ENCODE measurements at places on chromosomes 11 and 22.
A peak's percentile ranks its signal among the peaks of the same experiment; 100 is the strongest.

DNA sequence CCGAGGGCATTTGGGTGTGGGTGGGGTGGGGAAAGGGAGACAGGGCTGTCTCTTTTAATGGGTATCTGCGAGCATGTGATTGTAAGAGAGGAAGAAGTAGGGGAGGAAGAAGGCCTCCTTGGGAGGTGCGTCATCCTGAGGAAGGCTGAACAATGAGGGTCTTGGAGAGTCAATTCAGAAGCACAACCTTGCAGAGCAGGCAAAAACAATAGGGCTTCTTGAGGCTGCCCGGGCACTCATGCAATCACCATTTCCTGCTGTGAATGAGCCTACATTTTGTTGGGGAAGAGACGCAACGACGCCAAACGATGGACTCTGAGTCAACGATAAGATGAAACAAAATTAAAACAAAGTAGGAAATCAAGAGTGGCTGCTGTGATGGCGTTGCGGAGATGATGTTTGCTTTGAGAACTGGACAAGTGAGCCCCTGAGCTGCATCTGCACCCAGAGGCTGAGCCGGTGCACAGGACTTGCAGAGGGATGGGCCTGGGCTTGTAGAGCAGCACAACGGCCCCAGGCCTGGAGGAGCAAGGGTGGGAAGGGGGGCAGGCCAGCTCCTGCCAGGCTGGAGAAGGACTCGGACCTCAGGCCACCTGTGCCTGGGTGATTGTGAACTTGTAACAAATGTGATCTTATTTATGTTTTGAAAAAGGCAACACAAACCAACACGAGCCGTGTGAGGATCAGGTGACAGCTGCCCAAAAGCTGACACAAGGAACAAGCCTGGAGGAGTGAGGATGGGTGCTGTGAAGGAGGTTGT lies 92.3 kb upstream of the B3GAT1 start:
- no peak for DNase-seq

DNA sequence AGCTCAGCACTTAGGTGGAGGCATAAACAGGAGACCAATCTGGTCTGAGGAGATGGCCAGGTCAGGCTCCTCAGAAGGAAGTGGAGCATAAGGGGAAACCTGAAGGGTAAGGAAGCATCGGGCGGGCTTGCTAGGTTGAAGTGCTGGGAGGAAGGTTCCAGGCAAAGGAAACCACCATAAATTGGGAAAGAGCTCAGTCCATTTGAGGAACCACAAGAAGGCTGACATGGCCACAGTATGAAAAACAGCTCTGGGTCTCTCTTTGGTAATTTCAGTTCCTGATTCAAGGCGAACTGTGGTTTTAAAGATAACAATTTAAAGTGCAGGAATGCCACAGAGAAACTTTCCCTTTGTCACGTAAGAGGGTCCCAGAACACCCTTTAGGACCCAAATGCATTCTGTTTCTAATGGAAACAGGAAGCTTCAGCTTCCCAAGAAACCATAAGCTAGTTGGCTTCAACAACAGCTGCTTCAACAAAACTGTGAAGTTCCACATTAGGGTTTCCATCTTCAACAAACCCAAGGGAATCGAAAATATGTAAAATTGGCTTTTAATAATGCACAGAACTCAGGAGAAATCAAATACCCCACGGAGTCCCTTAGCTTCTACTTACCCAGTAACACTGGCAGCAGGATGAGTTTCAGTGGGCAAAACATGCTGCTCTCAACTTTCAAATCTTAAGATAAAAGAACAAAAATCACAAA lies 10.4 kb downstream of the JAML start:
- DNase-seq: no peak

DNA sequence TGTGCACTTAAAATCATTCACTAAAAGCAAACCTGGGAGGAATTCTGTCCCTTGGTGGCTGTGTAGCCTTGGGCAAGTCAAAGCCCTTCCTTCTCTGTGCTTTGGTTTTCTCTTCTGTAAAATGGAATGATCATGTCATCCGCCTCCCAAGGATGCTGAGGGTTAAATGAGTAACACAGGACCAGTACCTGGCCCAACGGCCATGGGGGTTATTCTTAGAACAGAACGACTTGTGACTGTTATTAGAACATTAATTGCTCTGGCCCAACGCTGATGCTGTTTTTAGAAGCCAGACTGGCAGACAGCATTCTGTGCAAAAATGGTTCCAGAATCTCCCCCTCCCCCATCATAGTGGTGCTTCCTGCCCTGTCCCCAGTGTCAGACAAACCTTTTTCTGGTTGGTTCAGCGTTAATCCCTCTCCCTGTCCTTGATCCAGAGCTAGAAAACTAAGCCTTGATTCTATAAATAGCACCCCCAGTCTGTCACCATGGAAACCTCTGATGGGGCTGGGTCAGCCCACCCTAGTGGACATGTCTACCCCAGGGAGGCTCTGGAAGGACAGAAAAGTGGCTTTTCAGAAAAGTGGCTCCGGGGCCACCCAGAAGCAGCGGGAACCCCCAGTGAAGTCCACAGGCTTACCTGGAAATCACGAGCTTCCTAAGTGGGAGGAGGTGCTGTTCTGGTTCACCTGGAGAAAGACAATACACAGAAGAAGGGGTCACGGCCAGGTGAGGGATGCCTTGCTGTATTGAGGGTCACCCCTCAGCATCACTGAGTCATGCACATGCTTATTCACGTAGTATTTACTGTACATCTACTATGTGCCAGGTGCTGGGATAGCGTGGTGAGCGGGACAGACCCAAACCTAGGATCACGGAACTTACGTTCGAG lies 15.5 kb upstream of the TFIP11 start:
- DNase-seq: no peak

DNA sequence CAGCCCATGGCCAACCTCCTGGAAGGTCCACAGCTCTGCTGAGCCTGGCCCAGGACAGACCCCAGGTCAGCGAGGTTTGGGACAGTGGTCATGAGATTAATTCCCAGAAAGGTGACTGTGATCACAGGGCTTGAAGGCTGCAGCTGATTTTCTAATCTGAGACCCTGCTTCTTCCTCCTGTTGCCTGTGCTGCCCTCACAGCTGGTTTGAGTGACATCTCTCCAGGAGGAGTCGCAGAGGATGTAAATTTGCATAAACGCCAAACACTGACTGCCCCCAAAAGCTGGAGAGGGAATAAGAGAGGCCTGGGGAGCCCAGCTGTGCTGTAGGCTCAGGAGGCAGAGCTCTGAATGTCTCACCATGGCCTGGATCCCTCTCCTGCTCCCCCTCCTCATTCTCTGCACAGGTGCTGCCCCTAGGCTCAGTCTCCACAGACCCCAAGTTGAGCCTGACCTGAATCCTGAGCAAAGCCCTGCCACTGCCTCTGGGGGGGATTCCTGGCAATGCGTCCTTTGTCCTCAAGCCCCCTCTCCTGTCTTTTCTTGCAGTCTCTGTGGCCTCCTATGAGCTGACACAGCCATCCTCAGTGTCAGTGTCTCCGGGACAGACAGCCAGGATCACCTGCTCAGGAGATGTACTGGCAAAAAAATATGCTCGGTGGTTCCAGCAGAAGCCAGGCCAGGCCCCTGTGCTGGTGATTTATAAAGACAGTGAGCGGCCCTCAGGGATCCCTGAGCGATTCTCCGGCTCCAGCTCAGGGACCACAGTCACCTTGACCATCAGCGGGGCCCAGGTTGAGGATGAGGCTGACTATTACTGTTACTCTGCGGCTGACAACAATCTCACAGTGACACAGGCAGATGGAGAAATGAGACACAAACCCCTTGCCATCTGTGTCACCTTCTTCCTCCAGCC lies 23.8 kb downstream of the GGTLC2 start:
- DNase-seq: no peak

DNA sequence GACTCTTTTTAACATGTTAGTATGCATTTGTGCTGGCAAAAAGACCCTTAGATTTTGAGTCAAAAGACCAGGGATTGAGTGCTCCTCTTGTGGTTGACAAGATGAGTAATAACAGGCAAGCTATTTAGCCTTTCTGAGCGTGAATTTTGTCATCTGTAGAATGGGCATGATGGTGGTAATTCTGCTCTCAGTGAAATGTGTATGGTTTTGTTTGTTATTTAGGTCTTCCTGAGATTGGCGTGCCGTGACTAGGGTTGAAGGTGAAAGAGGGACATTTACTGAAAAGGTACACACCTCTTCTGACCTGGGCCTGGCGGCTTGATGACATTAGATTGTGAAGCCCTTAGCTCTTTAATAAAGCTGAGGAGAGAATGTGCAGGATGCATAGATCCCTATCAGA lies 8.4 kb upstream of the CEP295 start:
- DNase-seq: no peak

GRCh38 chr22:31588970-31589675 lies 72.9 kb downstream of the PISD start:
- no peak for DNase-seq

- no peak for DNase-seq
Observed at GRCh38 chr11:82818409-82819043, 81.7 kb downstream of the PRCP start.

DNA sequence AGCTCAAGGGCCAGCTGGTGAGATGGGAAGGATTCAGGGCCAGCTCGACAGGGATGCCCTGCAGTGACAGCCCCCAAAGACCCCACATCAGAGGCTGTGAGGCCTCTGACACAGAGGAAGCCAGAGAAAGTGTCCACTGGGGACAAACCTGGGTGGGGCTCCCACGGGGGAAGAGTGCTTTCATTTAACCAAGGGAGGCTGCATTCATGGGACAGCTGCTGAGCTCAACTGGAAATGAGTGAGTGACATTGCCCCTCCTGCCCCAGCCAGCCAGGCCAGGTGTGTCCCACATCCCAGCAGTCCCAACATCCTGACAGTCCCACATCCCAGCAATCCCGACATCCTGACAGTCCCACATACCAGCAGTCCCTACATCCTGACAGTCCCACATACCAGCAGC lies 61.0 kb downstream of the DHCR7 start:
- no peak for DNase-seq

GRCh38 chr11:116879800-116880625 lies 42.6 kb upstream of the APOA1 start:
- DNase-seq: peak; percentile 70

DNA sequence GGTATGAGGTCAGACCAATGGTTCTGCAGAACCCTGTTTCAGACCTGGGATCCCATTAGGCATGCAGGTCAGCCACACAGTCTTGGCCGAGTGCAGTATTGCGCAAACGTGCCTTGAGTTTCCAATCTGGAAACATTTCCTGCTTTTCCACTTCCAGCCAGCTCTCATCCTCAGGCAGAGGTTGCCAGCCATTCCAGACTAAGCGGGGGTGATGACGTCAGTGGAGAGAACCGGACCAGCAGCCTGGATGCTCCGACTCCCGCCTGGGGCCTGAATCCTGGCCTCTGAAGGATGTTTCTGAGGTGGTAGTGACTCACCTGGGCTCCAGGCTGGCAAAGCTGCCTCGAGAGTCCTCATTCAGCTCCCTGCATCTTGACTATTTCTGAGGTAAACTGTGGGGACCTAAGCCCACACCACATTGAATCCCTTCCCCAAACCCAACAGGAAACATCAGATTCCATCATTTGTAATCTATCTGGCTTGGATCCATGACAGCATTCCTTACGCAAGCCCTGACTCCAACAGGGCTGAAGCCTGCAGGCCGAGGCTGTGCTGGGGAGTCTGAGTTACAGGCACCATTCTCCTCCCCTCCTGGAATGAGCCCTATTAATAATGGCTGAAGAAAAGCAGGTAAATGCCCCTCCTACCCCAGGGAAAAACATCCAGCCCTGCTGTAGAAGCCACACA lies 83.0 kb downstream of the ABTB2 start:
- DNase-seq: no peak

DNA sequence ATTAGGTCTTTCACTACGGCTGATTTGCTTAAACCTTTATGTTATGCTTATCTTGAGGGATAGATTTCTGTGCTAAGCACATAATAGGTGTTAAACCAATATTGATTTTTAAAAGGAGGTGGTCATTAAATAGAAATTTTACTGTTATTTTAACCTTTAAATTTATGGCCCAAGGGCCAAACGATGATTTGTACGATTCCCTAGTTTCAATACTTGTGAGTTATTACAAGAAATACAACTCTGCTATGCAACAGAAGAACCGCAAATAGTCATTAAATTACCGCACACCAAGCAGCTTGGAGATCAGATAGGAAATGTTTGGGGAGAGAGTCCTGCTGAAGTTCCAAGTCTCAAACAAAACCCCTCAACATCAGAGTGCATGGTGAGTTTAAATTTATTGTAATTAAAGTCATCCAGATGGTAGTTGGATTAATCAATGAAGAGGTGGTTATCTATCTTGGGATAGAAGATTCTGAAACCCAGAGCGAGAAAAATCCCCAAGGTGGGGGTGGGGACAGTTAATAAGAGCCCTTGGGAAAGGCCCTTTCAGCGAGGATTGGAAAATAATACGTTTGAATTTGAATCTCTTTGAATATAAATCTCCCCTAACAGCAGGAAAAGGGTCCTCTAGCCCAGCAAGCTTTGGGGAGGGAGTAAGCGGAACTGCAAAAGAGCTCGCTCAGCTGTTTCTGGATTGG lies 805 bp upstream of the QSER1 start:
- peak; percentile 52 for DNase-seq

- DNase-seq: no peak
Observed at GRCh38 chr11:91871791-91872190, 352.8 kb upstream of the FAT3 start.

DNA sequence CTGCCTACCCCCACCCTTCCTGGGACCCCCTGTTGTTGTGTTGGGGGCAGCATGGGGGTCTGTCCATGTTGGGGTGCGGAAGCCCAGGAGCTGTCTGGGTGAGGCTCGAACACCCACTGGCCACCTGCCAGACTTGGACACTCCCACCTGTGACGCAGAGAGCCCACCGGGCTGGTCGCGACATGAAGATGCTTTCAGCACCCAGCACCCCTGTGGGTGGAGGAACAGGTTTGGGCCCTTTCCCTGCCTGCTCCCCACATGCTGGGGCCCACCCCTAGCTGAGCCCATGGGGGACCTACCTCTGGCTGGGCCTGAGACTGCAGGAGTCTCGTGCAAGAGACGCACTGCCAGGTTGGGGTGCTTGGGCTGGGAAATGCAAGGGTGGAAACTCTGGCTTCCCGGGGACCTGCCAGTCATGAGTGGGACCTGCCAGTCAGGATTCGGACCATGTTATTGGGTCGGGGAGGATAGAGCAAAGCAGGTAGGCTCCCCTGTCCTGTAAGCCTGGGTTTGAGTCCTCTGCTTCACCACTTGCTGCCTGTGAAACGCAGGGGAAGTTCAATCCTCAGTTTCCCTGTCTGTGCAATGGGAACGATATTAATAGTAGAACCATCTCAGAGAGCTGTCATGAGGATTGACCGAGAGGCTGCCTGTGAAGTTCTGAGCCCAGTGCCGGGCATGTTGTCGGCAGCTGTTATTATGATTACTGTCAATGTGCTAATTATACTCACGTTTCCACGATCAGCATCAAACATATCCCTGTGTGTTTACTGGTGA lies 24.1 kb downstream of the KIAA1671 start:
- no peak for DNase-seq

DNA sequence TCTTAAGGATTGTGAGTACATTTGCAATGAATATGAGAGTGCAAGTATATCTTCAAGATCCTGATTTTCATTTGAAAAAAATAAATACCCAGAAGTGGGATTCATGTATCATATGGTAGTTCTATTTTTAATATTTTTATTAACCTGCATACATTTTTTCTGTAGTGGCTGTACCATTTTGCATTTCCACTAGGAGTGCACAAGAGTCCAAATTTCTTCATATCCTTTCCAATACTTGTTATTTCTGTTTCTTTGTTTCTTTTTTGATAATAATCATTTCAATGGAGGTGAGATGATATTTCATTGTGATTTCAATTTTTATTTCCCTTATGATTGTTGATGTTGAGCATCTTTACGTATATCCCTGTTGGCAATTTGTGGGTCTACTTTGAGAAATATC lies 759.8 kb upstream of the CNTN5 start:
- DNase-seq: peak; percentile 2
